ENCODE measurements at places on chromosomes 6 and 20. TPM values are rescaled to one million over a fixed set of nuclear protein-coding genes. Genes with fewer than 3 reads are reported as not detected.

Gene OLIG3
- not detected for total RNA-seq

Gene CD24
- total RNA-seq, result 1.1 TPM

Gene PRL
- not detected for total RNA-seq

Gene APOM
- 1.8 TPM for total RNA-seq

Gene DLL1
- total RNA-seq, result under 0.01 TPM

Gene RRP36
- 48.5 TPM for total RNA-seq

Gene ZNF311
- 1.6 TPM for total RNA-seq

Gene TTK
- 0.34 TPM for total RNA-seq

Gene LRFN2
- total RNA-seq, result not detected

Gene ZSCAN16
- total RNA-seq, result 2.0 TPM

Gene BMP7
- not detected for total RNA-seq

Gene NPBWR2
- not detected for total RNA-seq

Gene KHDRBS2
- total RNA-seq, result not detected

Gene HLA-DQB1
- not detected for total RNA-seq

Measured in bronchial smooth muscle cell (primary cell).